ENCODE measurements at places on chromosomes 7 and 10.
A peak's percentile ranks its signal among the peaks of the same experiment; 100 is the strongest.

DNA sequence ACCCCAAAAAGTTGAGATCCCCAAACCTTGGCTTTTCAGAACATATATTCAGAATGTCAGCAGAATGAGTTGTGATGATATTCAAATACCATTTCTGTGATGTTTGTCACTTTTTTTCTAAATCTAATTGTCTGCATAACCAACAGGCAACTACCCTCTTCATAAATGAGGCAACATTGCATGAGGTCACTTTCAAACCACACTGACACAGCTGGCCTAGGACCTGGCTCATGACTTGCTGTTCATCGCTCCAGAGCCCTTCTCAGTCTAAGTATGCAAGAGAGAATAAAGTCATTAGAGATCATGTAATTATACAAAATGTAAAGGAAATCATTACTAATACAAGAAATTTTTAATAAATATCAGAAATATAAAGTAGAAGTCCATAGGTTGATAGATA is 681.9 kb downstream of the GRM8 start:
- DNase-seq = no peak

DNA sequence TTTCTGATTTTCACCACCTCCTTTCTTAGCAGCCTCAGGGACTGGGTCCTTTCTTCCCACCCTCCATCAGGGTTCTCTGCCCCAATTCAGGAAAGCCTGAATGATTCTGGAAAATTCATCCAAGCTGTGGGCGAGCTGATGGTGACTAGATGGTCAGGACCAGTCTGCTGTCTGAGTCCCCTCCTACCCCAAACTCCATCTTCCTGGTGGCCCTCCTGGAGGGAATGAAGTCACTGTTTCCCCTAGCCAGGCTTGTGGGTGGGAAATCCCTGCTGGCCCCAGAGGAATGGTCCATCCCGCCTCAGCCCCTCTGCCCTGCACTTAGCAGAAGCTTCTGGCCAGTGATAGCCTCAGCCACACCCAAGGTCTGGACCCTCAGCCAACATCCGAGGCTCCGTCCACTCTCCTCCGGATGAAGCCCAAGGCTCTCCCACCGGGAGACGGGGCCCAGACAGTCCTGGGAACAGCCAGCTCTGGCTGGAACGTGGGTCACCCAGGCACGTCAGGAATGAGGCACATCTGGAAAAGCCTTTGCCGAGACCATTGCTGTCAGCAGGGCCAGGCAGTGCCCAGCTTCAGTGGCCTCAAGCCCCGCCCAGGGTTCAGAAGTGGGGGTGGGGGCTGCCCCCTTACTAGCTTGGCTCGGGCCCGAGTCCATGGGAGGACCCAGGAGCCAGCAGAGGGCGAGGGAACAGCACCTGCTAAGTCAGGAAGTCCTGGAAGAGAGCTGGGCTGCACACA is 4.0 kb upstream of the AQP1 start:
- peak; percentile 43 for DNase-seq

- peak; percentile 60 for DNase-seq
Observed at GRCh38 chr10:30055226-30055662, 4.1 kb downstream of the JCAD start.

DNA sequence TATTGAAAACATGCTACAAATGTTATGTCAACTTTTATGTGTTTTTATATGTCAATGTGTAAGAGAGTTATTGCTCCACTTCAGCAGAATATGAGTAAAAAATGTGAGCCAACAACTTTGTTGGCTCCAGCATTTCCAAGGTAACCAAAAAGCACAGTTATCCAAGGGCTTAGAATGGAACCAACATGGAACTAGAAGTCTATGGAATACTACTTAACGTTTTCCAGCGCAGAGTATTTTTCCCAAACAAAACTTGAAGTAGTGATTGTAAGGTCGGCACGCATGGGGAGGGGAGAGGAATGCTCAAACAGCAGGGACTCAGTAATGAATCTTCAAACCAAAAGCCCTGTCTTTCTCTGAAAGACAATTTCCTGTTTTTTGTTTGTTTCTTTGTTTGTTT is 45.0 kb upstream of the TSPAN13 start:
- DNase-seq = peak; percentile 44

- no peak for DNase-seq
Observed at GRCh38 chr7:66178258-66178657, 26.9 kb upstream of the TPST1 start.

DNA sequence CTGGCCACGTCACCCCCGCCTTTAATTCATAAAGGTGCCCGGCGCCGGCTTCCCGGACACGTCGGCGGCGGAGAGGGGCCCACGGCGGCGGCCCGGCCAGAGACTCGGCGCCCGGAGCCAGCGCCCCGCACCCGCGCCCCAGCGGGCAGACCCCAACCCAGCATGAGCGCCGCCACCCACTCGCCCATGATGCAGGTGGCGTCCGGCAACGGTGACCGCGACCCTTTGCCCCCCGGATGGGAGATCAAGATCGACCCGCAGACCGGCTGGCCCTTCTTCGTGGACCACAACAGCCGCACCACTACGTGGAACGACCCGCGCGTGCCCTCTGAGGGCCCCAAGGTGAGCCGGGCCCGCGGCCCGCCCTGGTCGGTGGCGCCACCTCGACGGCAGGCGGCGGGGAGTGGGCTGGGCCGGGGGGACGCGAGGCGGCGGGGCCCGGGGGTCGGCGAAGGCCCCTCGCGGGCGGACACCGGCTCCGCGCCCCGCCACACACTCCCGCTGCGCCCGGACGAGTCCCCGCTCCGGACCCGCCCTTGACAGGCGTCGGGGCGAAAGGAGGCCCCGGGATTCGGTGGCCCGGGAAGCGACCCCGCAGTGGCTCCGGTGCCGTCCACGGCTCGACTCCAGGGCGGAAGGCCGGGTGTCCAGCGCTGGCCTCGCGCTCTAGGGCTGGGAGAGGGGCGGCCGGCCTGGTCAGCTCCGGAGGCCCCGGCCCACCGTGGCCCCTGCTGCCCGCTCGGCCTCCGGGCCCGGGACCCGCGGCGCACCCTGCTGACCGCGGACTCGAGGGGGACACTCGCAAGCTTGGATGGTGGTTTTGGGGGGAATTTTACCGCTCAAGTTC is 557 bp downstream of the BAG3 start:
- no peak for DNase-seq

- no peak for DNase-seq
Observed at GRCh38 chr7:936386-937054, 18.0 kb downstream of the ADAP1 start.

DNA sequence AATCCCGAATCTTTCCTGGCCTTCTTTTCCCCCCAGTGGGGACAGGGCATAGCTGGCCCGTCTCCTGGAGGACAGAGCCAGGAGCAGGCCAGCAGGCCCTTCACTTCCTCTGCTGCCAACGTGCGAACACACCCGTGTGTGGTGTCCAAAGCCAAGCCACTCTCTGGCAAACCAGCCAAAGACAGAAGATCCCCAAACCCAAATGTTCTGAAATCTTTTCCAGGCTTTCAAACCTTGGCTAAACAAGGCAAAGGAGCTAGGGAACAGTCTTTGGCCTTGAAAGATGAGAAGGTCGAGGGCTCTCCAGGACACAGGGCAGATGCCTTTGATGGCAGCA is 63.0 kb downstream of the PROSER2 start:
- no peak for DNase-seq

GRCh38 chr7:150514748-150515222 is at the start of gene GIMAP7:
Gene GIMAP7 (plus strand): TSS chr7:150514872. CDS start chr7:150519975, 5,103 bp downstream.
- no peak for DNase-seq

DNA sequence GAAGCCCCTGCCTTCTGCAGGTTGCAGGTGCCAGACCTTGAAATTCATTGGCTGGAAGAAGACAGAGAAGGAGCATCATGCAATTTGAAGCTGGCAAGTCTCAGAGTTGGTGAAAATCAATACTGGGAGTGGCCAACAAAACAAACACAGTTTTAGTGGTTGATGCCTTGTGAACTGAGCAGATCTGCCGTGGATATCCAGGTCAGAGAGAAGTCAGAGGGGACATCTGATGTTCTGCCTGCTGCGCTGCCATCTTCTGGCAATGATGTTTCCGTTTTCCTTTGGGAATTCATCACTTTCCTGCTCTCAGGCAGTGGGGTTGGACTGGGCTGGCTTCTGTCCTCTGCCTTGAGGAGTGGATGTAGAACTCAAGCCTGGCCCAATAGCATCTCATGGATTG is 132.0 kb downstream of the RPS24 start:
- no peak for DNase-seq

DNA sequence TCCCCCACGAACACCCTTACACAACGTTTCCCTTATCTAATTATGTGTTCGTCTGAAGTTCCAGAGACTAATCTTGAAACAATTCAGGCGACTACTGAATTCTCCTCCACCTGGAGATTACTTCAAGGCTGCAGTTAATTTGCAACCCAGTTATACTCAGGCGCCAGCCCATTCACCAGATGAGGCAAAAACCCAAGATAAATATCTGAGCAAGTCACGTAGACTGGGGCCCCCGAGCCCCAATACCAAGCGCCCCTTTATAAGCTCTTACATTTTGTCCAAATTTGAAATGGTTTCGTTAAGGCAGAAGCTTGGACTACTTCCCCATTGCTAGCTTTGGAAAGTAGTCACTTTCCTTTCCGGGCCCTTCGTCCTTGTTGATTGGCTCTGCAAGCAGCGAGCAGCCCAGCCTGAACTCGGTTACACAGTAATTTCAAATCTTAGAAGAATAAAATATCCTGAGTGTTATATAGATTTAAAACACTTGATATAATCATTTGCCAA is 1.2 kb downstream of the TPK1 start:
- no peak for DNase-seq

DNA sequence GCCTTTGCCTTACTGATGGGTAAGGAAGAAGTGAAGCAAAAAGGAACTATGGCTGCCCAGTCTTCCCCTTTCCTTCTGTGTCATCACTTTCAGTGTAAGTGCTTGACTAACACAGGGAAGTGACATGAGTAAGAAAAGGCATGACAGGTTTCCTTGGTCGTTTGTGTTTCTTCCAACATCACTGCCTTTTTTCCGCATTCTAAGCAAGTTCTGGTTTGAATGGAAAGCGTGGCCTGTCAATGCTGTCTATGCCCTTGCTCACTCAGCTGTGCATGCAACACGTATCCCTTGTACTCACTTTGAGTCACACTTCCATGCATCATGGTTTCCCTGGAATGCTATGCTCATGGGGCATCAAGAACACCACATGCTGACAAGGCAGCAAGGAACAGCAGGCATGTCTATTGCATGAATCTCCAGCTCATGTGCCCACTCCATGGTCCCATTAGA is 111.8 kb downstream of the OAT start:
- DNase-seq = no peak

DNA sequence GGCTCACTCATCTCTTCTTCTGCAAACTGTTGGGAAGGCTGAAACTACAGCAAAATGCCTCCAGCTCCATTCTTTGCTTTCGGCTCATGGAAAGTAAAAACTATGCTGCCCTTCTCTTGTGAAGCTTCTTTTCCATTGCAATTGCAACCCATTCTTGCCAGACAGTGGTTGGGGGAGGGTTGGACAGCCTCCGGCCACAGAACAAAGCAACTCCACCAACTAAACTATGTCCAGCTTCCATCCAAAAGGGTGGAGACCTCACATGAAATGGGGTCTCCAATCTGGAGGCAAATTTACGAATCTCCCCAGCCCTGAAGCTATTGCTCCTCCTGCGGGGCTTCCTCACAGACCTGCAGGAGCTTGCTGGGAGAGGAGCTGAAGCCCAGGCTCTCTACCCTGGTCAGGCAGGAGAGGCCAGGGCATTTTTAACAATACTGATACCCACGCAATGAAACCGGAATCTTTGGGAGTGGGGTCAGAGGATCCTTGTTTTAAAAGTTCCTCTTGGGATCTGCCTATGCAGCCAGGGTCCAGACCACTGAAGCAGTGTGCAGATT is 549 bp downstream of the GPNMB start:
- DNase-seq = no peak

- peak; percentile 90 for DNase-seq
Observed at GRCh38 chr7:65438598-65438997, 64.9 kb downstream of the ZNF92 start.

DNA sequence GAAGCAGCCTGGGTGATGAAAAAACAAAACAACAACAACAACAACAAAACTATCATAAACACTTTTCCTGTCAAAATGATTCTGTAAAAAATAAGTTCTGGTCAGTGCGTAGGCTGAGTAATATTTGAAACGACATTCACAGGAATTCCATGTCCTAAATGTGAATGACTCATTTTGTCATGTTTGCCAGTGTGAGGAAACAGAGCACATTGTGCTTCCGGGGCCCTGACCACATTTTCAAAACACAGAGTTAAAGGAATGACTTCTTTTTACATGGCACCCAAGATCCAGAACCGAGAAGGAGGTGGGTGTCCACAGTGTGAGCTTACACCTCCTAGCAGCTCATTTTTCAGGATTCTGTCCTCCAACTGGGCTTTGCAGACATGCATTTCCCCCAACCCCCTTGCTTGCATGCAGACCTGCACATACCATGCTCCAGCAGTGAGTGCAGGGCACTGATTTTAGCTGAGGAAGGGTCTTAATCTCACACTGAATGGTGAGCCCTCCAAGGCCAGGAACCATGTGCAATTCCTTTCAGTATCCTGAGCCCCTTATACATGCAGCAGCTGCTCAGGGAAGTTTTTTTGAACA is 3.0 kb downstream of the CLRN3 start:
- peak; percentile 17 for DNase-seq

- no peak for DNase-seq
Observed at GRCh38 chr7:21999896-22000295, 54.2 kb upstream of the CDCA7L start.

DNA sequence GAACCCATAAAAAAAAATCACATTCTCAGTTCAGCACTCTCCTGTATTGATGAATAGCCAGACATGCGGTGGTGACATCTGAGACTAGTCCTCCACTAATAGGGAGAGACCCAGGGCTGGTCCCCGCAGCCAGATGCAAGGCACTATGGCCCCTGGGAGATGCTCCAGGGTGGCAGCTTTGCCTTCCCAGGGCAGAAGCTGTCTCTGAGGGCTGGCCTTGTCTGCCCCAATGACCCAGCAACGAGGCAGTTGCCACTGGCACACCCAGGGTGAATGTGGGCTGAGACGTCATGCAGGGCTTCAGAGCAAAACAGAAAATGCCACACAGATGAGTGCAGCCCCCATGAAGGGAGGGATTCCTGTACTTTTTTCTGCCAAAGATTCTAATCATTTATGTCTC is 50.1 kb upstream of the GDF10 start:
- no peak for DNase-seq

DNA sequence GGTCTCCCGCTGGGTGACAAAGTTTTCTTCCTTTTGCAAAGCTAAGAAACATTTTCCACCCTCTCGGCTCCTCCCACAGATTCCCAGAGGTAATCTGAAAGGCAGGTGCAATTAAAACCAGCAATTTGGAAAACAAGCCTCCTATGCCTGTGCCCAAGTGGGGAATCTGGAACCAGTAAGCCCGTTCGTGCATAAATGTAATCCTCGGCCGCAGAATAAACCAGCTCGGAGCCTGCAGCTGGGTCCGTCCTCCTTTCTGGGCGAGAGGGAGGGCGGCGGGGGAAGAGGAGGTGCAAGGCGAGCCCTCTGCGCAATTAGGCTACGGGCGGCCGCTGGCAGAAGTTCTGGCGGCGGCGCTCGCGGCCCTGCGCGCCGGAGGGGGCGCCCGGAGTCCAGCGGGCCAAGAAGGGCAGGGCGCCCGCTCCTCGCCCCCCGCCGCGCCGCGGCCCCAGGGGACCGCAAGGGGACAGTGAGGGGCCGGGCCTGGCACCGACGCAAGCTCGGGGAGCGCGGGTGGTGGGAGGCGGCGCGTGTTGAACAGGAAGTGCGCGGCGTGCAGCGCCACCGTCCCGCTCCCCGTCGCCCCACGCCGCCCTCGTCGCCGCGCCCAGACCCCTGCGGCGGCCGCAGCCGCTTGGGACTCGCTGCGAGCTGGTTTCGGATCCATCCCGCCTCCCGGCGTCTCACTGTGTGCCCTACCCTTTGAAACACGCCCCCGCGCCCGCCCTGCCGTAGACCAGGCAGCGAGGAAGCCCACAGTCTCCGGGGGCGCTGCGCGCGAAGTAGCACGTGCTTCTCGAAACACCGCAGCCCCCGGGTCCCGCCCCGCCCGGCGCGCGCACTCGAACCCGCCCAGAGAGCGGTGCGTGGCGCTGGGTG is at the start of gene PRKAG2:
PRKAG2 (minus strand) TSS at position 217 of the 879 bp plus-strand sequence. CDS start 495 bp downstream, outside the sequence.
- no peak for DNase-seq
